ENCODE measurements at places on chromosomes 2 and 18. TPM values are rescaled to one million over a fixed set of nuclear protein-coding genes. Genes with fewer than 3 reads are reported as not detected.

DNA sequence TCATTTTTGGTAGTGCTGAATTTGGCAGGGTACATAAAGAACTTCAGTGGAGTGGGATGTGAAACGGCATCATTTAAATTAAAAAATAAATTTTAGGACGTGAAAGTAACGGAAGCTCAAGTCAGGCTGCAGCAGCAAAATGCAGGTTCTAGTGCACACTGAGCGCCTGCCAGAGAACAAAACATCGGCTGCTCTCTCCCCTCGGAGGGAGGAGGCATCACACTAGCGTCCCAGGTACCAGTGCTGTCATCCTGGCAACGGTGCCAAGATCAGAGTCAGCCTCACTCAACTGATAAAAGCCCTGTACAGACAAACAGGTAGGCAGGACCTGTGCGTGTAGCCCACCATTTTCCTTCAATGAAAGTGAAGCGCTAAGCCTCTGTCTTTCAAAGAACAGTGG, 261.5 kb downstream of the PTGR3 start:
- DNase-seq, result no peak

GRCh38 chr2:30935795-30936194, 128.5 kb upstream of the CAPN13 start:
- no peak for DNase-seq

DNA sequence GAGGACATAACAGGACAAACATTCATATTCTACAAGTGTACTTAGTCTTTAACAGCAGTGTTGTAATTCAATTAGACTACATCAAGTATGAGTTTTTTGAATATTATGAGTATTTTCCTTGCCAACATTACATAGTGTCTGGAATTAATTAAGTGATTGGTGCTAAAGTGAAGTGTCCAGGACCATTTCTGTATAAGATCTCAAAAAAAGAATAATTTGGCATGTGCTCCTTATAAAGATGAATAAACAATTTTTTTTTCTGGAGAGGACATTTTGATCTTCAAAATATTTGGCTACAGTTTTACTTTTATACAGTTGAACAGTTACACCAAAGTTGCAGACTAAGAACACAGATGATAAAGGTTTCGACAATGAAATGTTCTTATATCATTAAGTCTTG, 15.1 kb upstream of the EPB41L3 start:
- DNase-seq, result no peak

GRCh38 chr2:70870790-70871189, 35.2 kb upstream of the CD207 start:
- no peak for DNase-seq

DNA sequence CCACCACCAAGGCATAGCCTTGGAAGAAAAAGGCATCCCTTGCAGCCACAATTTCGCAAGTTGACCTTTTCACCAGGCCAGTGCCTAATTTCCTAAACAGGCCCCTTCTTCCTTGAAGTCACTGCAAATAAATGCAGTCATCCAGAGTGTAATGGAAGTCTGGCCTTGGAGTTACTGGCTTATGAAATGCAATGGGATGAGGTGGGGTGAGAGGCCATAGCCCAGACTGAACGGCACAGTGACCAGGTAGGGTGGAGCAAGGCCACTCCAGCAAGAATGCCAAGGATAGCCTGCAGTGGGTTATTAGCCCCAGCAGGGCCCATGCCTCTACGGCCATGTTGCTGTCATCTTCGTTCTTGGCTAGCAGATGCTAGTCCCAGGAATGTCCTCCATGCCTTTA, 68.4 kb downstream of the BCL11A start:
- no peak for DNase-seq

DNA sequence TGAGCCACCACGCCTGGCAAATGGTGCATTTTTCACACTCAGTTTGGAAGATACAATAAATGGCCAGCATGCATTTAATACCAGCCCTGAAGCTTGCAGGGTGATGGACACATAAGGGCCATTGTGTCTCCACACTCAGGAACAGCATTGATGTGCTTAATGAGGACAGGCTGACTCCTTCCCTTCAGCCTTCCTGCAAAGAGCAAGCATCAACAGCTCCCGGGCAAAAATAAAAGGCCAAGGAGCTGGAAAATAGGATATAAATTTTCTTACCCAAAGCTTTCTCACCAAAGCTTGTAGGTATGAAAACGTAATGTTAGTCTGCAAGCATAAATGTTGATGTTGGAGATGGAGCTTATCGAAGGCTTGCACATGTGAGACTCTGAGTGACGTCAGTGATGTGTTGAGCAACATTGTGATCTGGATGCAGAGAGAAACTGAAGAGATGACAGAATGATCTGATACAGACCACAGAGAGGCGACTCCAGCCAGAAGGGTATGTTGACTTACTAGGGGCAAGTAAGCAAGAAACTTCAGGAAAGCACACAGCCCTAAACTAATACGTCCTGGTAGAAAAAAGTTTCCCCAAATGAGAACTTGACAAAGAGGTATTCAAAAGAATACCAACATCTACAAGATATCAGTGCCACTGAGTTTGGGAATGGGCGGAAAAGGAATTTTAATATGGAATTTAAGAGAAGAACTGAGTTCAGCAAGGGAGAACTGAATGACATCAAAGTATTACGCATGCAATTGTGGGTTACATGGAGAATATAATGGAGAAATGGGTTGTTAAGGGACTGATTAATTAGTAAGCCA, 256.5 kb downstream of the TGIF1 start:
- DNase-seq, result no peak

GRCh38 chr18:76626991-76627390, 131.9 kb upstream of the ZNF516 start:
- DNase-seq, result no peak

Gene IFIH1
- 12.4 TPM for total RNA-seq

DNA sequence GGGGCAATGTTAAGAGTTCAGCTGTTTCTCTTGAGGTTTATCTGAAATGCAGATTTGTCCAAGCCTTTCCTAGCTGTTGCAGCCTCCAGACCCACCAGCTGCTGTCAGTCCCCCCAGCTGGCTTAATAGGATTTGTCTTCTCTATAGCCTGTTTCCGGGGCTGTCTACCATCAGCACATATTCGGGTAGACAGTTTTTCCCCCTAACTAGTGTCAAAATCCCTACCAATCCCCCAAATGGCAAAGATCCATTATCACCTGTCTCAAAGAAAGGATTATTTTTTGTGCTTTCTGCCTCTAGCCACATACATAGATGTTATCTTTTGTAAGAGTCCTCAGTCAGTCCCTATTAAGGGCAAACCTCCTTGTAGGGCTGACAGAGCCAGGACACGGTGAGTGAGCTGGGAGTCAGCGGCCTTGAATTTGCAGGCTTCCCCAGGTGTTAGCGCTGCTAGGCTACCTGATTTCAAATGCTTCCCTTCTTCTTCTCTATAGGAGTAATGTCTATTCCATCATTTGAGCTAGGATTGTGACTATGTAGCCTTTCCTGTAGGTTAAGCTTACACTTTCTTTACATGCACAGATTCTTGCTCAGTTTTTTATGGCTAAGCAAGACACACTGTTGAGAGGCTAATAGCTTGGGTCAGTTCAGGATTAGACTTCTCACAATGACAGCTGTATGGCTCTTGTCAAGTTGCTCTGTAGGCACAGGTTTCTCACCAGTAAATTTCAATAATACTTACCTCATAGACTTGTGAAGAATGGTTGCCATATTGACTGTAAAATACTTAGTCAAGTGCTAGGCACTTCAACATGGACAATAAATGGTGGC, 171.1 kb upstream of the UNC80 start:
- no peak for DNase-seq

DNA sequence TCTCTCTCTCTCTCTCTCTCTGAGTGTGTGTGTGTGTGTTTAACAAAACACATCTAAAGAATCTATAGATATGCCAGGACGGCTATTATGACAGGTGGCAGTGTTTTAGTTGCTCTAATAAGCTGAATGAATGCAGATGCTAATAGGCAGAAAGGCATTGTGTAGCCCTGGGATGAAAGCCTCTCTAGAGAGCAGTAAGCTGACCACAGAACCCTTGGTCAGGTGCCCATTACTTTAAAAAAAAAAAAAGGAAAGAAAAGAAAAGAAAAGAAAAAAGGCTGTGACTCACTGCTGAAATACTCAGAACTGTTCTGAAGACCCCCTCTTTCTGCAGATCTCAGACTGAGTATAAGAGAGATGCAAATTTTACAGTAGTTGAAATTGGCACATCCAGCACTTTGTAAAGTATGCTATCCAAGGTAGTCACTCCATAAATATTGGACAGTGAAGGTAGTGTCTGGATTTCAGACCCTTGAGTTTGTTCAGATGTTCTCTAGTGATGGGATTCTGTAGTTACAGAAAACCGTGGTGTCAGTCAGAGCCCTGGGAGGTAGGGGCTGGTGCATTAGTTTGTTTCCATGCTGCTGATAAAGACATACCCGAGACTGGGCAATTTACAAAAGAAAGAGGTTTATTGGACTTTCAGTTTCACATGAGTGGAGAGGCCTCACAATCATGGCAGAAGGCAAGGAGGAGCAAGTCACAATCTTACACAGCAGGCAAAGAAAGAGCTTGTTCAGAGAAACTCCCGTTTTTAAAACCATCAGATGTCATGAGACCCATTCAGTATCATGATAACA, 30.9 kb downstream of the OSBPL6 start:
- DNase-seq, result no peak

DNA sequence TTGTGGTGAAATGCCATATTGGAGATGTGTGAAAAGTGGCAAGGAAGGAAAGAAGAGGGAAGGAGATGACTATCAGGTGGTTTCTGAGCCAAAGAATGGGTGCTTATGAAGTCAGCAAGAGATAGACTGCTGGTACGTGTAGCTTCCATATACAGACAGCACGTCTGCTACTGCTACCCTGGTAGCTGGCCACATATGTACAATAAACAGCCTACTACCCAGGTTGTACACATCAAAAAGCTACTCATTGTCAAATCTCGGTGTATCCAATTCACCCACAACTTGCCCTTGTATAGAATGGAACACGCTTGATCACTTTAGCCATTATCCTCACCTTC, 761.8 kb downstream of the LRRTM4 start:
- DNase-seq, result no peak

Gene IL36B
- 1.5 TPM for total RNA-seq

Gene RAPGEF4
- 2.6 TPM for total RNA-seq

- DNase-seq, result peak; percentile 34
Measured at GRCh38 chr2:15560988-15561573, at the start of gene NBAS. Gene NBAS, minus strand, starts transcription at chr2:15561334. Its CDS starts 30 bp downstream, at chr2:15561304.

GRCh38 chr2:105774781-105775337, 30.1 kb downstream of the NCK2 start:
- DNase-seq, result no peak

DNA sequence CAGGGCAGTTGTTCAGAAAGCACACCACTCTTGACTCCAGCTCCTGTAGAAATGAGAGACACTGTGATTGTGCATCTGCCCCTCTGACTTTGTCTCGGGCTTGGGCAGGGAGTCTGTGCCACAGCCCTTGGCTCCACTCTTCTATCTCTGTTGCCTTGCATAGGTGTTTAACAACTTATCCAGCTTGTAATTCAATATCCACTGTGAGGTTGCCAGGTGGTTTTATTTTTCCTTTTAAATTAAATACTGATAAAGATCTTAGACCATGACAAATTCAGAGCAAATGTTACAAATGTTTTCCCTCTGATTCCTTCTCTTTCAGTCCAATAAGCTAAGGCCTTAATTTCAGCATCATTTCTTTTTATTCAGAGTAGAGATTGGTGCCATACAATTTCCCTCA, 421.7 kb downstream of the STK39 start:
- DNase-seq, result no peak

DNA sequence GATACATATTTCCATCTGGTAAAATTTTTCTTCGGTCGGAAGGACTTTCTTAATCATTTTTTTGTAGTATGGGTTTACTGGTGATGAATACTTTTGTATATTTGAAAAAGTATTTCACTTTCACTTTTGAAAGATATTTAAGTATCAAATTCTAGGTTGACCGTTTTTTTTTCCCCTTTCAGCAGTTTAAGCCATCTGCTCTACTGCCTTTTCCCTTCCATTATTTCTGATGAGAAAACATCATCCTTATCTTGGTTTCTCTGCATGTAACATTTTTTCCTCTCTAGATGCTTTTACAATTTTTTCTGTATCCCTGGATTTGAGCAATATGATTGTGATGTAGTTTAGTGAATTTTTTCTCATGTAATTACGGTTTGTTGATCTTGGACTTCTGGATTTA, 87.0 kb downstream of the MTX2 start:
- DNase-seq, result no peak

DNA sequence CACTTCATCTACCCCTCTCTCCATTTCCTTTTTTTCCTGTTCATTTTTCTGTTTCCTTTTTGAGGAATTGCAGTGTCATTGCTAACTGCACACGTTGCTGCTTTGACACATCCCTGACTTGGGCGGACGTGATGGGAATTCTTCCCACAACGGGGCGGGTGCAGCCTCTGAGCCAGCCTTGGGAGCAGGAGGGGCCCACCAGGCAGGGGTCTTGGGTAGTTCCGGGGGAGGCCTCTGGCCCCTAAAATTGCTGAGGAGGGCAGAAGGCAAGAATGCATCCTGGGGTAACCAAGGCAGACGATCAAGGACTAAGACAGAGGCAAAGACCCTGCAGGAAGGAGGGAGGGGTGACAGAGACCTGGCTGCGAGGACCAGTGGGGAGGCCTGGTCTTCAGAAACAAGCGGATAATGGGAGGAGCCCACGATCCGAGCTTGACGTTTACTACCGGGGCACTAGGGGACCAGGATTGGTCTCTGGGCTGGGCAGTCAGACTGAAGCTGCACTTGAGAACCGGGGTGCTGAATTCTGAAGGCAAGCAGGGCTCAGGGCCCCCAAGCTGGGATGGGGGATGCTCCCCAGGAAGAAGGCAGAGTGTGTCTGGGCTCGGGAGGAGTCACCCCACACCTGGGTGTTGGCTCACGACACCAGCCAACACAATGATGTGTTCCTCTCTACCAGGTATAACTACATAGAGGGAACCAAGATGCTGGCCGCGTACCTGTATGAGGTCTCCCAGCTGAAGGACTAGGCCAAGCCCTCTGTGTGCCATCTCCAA, 14.8 kb upstream of the CNDP1 start:
- no peak for DNase-seq

Gene OSR1
- 1.2 TPM for total RNA-seq

GRCh38 chr2:62099050-62099449, 96.9 kb upstream of the B3GNT2 start:
- DNase-seq, result no peak

DNA sequence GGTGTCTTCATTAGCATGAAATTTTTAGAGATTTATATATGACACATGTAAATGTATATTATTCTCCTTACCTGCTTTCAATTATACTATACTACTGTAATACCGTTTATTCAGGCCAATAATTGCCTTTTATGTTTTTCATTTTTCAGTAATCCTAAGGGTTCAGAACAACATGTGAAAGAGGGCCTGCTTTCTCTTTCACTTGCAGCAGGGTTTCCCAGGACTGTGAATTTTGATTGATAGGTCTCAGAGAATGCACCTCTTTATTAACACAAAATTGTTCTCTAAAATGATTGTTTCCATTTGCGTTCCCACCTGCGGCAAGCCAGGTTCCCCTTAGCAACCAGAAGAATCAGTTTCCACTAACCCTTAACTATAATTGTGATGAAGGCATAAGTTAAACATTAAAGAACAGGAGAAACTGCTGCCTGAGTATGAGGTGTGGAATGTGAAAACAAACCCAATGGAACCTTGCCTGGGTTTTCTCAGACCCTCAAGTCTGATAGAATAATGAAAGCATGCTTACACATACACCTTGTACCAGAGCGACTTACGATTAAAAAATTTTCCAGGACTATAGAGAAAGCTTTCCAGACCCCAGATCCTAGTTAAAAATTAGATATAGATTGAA, 1591.2 kb upstream of the LRRTM1 start:
- no peak for DNase-seq

GRCh38 chr18:69948919-69949537, 1.4 kb upstream of the CD226 start:
- DNase-seq, result no peak

- no peak for DNase-seq
Measured at GRCh38 chr2:231931481-231931915, 5.3 kb upstream of the NPPC start.

Measured in esophagus squamous epithelium (tissue), 5 donors.